ENCODE measurements at places on chromosomes 11 and 22.

- DNase-seq = no peak
These were observed 148.3 kb upstream of the CADM1 start for GRCh38 chr11:115652496-115652895.

- DNase-seq = no peak
These were observed 104.2 kb upstream of the DRD2 start for GRCh38 chr11:113579292-113579940.

DNA sequence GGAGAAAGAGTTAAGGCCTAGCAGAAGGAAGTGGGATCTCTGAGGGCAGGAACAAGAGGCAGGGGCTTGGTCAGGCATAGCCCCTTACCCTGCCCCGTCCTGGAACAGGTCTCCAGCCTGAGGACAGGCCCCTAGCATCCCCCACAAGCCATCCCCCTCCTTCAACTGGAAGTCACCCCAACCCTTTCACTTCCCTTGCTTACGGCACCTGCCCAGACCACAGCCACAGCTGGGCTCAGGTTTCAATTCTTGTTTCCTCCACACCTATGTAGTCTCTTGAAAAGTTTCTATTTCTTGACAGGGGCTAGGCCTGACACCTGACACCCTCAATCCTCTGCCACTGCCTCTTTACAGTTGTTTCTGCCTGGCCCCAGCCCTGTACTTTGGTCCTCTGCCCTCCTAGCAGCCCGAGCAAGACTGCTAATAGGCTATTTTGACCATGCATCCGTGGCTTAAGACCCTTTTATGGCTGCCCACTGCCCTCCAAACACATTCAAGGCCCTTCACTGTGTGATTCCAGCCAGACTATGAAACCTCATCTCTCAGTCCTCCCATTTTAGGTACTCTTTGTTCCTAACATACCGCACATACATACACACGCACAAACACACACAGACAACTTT lies 10.9 kb upstream of the FCHSD2 start:
- no peak for DNase-seq

DNA sequence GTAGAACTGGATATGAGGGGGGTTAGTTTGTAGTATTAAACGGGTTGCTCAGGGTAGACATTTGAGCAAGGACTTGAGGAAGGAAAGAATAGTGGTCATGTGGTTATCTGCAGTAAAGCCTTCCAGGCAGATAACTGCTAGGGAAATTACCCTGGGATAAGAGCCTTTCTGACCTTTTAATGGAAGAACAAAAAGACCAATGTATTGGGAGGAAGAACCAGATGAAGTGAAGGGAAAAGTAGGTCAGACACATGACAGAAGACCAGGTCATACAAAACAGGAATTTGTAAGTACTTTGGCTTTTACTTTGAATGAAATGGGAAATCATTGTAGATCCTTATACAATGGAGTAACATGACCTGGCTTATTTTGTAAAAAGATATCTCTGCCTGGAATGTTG lies 241.9 kb upstream of the CTSC start:
- no peak for DNase-seq

- DNase-seq = no peak
These were observed 19.0 kb upstream of the TTLL12 start for GRCh38 chr22:43205748-43206508.

- no peak for DNase-seq
These were observed 19.1 kb downstream of the ABCC8 start for GRCh38 chr11:17457396-17458173.

DNA sequence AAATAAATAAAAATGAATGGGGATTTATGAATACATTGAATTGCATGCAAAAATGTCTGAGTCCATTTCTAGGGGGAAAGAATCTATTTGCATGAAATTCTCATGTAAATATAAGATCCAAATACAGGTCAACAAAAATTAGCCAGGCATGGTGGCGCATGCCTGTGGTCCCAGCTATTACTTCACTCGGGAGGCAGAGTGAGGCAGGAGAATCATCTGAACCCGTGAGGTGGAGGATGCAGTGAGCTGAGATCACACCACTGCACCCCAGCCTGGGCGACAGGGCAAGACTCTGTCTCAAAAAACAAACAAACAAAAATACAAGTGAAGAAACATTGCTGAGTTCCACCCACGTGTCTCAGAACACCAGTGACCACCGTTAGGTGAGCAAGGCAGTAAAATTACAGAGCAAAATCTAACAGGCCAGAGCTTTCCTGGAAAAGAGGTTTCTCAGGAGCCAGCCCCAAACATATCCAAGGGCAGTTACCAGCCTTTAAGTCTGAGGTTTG lies 17.3 kb downstream of the PACSIN2 start:
- no peak for DNase-seq

GRCh38 chr11:113448316-113448677 lies 26.9 kb downstream of the DRD2 start:
- DNase-seq = no peak

GRCh38 chr11:116651098-116651736 lies 121.6 kb downstream of the BUD13 start:
- no peak for DNase-seq

GRCh38 chr11:122594986-122595645 lies 60.4 kb upstream of the UBASH3B start:
- no peak for DNase-seq

DNA sequence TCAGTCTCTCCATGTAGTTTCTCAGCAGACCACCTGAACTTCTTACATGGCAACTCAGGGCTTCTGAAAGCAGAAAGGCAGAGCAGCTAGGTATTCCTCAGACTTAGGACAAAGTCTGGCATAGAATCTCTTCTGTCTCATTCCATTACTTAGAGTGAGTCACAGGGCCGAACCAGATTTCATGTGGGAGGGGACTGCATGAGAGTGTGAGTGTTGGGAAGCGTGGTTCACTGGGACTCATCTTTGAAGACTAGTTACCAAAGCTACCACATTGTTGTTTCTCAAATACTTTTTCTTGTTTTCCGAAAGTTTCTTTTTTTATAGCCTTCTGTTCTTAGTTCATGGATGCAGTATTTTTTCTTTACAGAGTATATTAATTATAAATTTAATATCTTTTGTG lies 36.1 kb upstream of the SCN3B start:
- no peak for DNase-seq

DNA sequence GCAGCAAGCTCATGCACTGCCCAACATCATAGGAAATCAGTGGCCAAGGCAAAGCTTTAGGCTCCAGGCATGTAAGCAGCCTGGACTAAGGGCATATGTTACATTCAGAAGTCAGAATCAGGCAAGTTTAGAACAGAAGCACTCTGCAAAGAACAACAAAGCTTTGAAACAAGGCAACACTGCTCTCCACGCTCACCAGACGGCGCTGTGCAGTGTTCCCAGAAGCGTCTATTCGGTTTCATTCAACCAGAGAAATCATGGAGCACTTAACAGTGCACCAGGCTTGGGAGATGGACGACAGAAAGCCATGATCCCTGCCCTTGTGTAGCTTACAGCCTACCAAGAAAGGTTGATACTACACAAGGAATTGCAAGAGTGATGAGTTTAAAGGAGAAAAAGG lies 555.8 kb downstream of the BUD13 start:
- DNase-seq = no peak

GRCh38 chr22:48581796-48582469 lies 1245.7 kb downstream of the BRD1 start:
- no peak for DNase-seq

DNA sequence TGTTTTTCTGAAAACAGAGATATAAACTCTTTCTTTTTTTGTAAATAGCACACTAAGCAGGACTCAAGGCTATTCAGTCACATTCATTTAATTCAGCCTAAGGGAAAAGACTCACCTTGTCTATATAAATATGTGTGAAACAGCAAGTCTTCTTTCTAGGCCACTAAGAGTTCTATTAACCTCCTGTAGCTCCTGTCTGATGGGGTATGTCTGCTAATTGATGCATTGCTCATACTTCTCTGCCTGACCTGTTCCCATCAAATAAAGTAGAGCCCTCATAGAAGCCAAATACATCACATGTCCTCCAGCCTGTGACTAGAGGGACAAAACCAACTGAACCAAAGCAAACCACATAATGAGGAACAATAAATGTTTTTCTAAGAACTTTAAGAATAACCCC lies 68.2 kb downstream of the MSANTD4 start:
- DNase-seq = no peak

- no peak for DNase-seq
These were observed 39.3 kb upstream of the SORL1 start for GRCh38 chr11:121412711-121413415.

- no peak for DNase-seq
These were observed 5.2 kb upstream of the TBCEL start for GRCh38 chr11:121018746-121019145.

DNA sequence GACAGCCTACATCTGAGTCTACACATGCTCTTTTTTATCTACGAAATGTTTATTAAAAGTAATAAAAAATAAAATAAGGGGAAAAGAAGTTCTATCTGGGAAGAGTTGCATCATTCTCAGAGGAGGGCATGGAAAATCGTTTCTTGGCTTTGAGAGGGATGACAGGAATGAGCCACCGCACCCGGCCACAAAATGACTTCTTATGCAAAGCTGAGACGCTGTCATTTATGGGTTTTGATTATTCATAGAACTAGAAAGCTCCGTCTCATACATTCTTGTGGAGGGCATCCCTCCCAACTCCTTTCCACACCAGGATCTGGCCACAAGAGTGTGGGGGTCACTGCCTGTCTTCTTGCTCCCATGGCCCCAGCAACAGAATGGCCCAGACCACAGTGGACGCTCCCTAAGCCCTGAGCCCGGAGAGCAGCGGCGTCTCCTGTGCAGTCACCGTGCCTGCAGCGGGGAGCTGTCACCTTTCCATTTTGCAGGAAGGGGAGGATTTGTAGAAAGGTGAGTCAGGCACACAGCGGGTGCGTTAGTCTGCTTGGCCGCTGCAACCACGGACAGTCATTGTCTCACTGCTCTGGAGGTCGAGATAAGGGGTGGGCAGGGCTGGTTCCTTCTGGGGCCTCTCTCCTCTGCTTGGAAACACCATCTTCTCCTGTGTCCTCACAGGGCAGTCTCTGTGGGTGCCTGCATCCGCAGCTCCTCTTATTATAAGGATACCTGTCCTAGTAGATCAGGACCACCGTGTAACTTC lies 1388.7 kb downstream of the BRD1 start:
- no peak for DNase-seq

- DNase-seq = no peak
These were observed 163.4 kb upstream of the SYN3 start for GRCh38 chr22:33221568-33221967.

DNA sequence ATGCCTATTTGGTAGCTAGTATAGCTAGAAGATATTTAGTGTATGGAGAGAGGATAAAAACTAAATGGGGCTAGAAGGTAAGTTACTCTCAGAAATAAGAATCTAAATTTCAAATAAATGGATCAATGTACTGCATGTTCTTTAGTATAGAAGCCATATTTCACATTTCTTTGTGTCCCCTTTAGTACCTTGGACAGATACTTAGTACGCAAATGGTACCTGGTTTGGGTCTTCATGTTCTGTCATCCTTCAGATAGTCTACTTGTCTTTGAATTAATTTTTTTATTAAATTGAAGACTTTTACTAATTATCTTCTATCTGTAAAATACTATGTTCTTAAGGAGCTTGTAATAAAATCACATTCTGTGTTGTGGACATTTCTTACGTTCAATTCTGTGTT lies 26.3 kb upstream of the RBMXL2 start:
- no peak for DNase-seq

DNA sequence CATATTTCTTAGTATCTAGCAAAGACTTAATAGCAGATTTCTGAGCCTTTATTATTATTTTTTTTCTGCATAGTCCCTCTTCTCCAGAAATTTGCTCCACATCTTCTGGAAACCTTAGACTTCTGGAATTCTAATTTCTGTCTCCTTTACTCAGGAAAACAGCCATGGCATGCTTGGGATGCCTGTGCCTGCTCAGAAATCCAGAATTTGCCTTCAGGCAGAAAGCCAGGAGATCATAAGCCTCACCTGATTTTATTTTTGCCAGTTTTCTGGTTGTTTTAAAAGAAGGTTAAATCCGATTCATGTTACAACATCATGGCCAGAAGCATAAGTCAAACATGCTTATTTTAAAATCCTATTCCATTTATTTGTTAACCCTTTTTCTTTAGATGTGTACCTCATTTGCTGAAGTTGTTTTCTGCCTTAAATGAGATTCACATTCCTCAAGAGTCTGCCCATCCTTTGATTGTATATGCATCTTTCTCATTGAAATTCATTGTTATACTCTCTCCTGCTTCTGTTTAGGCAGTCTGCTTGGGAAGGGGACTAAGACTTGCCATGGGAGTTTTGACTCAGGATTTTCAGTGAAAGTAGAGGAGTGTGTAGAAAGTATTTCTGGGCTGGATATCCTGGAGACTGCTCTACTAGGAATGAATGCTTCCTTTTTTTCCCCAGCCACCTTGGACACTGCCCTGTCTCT lies 37.1 kb downstream of the SIK2 start:
- no peak for DNase-seq

DNA sequence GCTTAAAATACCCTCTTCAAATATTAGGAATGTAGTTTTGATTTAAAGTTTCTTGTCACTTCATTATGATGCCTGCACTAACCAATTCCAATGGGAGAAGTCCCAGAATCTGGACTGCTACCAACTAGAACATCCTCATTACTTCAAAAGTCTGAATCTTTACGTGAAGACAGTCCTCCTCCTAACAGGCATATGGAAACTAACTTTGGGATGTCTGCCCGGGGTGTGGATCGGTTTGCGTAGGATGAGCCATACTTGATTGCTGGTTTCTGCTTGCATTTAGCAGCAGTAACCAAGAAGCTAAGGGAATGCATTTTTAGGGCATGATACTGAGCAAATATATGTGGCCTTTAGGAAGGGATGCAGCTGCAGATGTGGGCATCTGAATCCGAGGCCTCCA lies 177.1 kb downstream of the LRRC4C start:
- DNase-seq = no peak

DNA sequence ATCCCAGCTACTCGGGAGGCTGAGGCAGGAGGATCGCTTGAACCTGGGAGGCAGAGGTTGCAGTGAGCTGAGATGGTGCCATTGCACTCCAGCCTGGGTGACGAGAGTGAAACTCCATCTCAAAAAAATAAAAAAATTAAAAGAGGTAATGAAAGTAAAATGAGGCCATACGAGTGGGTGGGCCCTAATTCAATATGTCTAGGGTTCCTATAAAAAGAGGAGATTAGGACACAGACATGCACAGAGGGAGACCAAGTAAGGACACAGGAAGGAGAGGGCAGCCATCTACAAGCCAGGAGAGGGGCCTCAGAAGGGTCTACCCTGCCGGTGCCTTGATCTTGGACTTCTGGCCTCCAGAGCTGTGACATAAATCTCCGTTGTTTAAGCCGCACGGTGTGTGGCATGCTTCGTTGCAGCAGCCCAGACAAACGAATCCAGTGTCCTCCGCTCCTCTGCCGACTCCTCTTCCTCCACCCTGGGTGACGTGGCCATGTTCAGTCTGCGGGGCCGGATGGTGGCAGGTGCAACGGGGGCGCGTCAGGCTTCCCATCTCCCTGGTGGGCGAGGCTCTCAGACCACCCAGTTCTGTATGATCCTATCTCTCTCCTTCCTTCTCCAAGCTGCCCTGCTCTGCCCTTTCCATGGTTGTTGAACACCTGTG lies 51.6 kb upstream of the PARVG start:
- no peak for DNase-seq

- DNase-seq = no peak
These were observed 125.2 kb downstream of the LRRC4C start for GRCh38 chr11:41334007-41334933.
